ENCODE measurements at places on chromosomes 16 and 17. TPM values are rescaled to one million over a fixed set of nuclear protein-coding genes. Genes with fewer than 3 reads are reported as not detected.

Gene PSMD7
- 112 TPM for polyA plus RNA-seq

Gene RHOT1
- polyA plus RNA-seq: 59.0 TPM

Gene COX4I1
- 879 TPM for polyA plus RNA-seq

Gene HOXB4
- 5.8 TPM for polyA plus RNA-seq

Gene CD79B
- not detected for polyA plus RNA-seq

Gene HS3ST3A1
- polyA plus RNA-seq: 11.9 TPM

Gene CA7
- not detected for polyA plus RNA-seq

Gene NACA2
- 0.56 TPM for polyA plus RNA-seq

Gene CTRB2
- not detected for polyA plus RNA-seq

Gene CHRNE
- 0.19 TPM for polyA plus RNA-seq

Gene TBC1D3D
- 3.6 TPM for polyA plus RNA-seq

Gene OR1A1
- polyA plus RNA-seq: not detected

Gene ERN2
- 0.14 TPM for polyA plus RNA-seq

Gene CKLF
- 52.6 TPM for polyA plus RNA-seq

Gene KRTAP4-2
- polyA plus RNA-seq: not detected

Gene DLX3
- polyA plus RNA-seq: not detected

Gene ZP2
- polyA plus RNA-seq: not detected

Gene GID4
- 6.9 TPM for polyA plus RNA-seq

Gene C1QTNF8
- not detected for polyA plus RNA-seq

Gene TMC7
- 0.42 TPM for polyA plus RNA-seq

Gene RASD1
- 0.55 TPM for polyA plus RNA-seq

Gene TMEM92
- 0.47 TPM for polyA plus RNA-seq

Gene SCGB1C2
- polyA plus RNA-seq: not detected

Data from AG04450 (cell line).